ENCODE measurements at places on chromosomes 16 and 17.

DNA sequence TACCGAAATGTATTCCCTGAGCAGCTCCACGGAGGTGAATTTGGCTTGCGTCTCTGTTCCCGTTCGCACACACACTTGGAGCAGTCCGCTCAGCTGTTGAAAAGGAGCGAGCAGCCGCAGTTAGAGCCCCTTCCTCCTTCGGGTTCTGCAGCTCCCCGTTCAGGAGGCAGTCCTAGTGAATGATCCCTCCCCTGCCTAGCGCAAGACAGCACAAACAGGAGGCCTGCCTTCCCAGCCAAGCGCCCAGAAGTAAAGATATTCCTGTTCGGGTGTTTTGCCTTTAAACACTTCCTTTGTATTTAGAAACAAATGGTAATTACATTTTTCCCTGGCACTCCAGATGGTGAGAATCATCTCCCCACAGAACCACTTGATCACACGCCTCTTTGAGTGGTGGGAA, 64.7 kb downstream of the ABCC12 start:
- no peak for DNase-seq

GRCh38 chr16:85107083-85107482, 5.2 kb downstream of the CIBAR2 start:
- no peak for DNase-seq

DNA sequence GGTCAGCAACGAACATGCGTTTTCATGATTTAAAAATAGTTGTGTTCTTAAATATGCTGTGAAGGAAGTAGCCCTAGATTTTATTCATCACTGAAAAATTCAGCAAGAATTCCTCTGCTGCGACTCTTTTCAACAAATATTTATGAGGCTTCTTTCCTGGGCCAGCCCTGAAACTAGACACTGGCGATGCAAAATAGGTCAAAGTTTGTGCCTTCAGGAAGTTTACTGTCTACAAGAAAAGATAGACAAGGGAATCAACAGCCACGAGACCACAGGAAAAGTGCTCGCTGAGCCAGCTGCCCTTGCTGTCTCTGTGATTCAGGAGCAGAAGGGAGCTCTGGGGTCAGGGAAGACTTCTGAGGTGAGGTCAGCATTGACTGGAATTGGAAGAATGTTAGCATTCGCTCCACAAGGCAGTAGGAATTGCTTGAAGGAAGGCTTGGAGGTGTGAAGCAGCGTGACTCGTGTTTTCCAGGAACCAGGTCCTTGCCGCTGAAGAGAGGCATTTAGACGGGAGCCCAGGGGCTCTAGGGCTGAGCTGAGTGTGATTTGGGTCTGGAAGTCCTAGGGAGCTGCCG, 1.9 kb upstream of the RPL26 start:
- DNase-seq: no peak

GRCh38 chr17:80191192-80191591, 21.4 kb downstream of the CARD14 start:
- no peak for DNase-seq

DNA sequence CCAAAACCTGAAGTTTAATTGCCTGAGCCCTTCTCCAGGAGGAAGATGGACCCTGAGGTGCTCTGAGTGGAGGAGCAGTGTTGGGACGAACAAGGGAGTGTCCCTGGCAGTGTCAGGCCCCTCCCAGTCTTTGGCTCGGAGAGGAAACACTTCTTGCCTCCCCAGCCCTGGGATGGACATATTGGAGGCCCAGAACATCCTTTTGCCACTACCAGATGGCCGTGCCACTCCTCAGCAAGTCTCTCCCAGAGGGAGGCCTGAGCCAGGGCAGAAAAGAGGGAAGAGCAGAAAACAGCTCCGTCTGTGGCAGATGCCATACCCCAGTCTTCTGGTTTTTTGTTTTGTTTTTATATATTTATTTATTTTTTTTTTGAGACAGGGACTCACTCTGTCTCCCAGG, 91.5 kb upstream of the CRHR1 start:
- no peak for DNase-seq

DNA sequence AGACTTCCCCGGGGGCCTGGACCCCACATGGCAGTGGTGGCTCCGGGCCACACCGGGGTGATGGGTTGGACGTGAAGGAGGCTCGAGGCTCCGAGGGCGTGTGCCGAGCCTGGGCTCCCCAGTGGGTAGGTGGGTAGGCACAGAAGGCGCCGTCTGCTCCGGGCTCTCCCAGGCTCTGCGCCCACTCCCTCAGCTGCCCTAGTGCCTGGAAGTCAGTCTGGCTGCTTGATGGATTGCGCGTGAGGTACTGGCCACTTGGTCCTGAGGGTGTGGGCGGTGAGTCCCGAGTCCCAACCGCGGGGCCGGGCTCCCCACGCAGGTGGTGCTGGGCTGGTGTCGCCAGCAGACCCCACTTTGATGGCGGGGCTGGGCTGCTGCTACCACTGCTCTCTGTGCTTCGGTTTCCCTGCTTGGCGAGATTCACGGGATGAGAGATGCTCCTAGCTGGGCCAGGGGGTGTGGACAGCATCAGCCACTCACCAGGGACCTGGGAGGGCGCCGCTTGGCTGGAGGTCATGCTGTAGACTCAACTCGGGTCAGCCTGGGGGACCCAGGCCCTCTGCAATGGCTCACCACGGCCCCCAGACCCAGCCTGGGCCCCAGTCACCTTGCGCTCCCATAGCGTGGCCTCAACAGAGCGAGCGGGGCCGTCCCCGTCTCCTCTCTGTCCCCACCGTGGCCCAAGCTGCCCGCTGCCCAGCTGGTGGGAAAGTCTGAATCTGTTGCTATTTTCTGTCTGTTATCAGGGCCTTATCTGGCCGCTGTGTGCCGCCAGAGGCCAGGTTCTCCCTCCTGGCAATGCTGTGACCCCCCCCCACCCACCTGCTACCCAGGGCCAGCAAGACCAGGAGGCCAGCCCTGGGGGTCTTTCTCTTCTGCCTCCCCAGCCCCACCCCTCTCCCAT, 26.1 kb downstream of the ZFPM1 start:
- no peak for DNase-seq

DNA sequence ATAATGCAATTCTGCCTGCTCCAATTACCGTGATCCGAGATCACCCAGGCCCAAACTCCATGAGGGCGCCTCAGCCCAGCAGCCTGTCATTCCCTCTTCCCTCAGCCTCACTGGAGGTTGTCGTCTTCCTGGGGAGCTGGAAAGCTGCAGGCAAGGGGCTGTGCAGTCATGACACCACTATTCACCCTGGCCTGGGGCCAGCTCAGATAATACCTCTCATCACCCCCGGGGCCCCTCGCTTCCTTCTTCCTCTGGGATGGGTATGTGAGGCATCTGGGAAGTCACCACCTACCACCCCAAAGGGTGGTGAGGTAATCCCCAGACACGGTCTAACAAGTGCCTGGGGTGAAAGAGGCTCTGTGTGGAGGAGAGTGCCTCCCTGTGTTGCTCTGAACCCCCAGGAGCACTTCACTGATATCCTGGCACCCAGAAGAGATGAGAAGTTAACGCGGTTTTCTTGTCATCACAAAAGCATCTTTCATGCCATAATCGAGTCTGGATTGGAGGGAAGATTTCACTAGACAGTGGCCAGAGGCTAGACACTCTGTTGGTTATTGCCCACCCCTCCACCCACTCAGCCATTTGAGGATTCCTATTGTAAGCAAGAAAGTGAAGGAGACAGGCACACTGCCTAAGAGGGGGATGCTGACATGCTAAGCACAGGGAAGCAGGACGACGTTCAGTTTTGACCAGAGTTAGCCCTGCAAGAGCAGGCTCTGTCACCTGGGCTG, 18.4 kb downstream of the CFAP20 start:
- DNase-seq: no peak

GRCh38 chr17:80890196-80890920, 101.3 kb upstream of the CHMP6 start:
- peak; percentile 48 for DNase-seq

DNA sequence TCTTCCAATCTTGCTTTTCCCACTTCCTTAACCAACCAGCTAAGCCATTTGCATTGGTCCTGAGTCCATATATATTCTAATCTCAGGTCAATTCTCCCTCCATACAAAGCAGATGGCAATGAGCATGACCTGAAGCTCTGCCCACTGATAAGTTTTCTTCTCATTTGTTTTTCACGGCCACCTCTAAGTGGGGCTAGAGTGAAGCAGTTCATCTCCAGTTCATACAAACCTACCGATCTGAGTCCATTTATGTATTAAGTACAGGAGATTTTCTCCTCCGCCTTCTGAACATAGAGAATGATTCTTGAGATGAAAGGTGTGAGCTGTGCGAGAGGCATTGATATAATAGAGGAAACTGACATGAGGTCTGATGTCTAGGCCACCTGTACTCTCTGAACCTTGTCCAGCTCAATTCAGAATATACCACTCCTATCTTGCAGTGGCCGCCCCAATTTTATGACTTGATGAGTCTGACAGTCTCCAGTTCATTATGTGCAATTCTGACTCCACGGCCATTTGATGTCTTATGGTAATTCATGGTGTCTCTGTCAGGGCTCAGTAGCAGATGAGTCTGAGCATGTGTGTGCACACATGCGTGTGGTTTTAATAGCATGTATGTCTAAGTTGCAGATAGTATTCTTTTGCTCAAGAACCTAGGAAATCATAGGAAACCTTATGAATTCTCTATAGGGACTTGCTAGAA, 329.8 kb downstream of the PMP22 start:
- DNase-seq: no peak

DNA sequence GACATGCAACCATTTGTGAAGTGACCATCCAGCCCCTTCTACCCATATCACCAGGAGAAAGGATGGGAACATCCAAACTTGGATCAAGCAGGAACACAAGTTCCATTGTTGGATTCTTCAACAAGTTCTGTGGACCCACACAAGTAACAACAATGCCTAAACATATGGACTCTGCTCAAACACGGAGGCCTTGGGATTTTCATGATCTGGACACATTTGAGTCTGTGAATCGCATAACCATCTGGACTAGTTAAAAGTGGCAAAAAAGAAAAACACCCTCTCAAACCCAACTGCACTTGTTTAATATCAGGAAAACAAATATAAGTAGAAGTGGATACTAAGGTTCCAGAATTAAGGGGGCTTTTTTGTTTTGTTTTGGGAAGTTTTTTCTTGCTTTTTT, 70.8 kb downstream of the TOX3 start:
- no peak for DNase-seq

DNA sequence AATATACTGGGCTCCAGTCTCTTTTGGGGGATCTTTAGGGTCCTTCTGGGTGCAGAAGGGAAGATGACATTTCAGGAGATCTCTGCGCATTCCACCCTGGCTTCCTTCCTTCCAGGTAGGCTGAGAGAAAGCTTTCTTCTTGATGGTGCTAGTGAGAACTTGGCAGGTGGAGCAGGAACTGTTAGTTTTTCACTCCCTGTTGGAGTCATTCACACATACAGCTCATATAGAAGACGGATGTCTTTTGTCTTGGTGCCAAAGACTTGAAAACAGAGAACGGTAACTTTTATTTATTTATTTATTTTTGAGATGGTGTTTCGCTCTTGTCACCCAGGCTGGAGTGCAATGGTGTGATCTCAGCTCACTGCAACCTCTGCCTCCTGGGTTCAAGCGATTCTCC, 43.9 kb downstream of the PITPNC1 start:
- DNase-seq: no peak

GRCh38 chr17:61000911-61001310, 323.3 kb downstream of the BCAS3 start:
- DNase-seq: no peak

GRCh38 chr16:87227296-87227951, 89.8 kb downstream of the C16orf95 start:
- DNase-seq: no peak

GRCh38 chr16:88468275-88469129, 15.4 kb downstream of the ZFPM1 start:
- no peak for DNase-seq

DNA sequence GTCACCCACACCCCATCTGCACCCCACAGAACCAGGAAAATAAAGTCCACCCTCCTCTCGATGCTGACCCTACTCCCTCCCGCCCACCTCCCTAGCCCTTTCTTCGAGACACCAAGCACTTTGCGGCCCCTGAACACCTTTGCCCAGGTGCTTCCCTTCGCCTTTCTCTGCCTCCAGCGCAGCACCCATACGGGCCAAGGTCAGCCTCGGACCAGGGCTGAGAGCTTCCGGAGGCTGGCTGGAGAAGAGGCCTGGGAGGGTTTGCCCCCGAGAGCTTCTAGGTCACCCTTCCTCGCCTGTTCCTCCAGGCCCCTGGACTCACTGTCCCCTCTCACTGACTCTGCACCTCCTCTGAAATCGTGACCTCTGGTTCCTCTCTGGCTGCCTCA, 2.7 kb upstream of the NHERF2 start:
- DNase-seq: no peak

DNA sequence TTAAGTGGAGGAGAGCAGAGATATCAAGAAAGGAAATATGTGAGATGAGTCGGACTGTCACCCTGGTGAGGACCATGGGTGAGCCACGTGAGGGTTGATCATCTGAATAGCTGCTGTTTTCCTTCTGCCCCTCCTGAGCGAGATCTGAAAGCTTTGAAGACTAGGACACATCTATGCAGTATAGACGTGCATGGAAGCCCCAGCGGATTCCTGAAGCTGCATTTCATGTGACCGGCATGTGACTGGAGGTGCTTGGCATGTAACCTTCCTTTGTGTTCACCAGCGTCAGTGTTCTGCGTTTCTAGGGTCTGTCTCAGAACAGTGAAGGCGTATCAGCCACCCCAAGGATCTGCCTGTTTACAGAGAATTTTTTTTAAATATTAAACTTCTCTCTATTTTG, 75.1 kb downstream of the MSI2 start:
- no peak for DNase-seq

DNA sequence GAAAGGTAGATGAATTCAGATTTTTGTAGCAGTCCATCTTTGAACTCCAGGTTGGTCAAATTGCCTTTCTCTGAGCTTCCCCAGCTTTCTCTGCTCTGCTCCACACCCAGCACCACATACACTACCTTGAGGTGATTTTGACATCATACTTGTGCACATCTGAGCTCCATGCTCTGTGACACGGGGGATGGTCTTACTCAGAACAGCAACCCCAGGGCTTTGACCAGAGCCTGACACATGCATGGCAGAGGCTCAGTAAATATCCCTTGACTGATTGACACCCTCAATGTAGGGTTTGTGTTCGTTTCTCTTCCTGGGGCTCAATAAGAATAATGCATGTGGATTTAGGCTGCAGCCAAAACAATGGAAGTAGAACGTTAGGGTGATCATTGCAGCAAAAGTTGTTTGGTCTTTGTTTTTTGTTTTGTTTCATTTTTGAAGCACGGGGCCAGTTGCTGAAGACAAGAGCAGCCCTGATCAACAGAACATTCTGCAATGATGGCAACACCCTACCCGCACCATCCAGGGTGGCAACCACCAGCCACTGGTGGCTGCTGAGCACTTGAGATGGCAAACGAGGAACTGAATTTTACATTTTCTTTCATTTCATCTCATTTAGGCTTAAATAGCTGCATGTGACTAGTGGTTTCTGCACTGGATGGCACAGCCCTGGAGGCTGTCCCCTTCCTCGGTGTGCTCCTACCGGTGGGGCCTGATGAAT, 224.8 kb upstream of the TNRC6C start:
- DNase-seq: peak; percentile 7

GRCh38 chr16:17469741-17470181, 999 bp downstream of the XYLT1 start:
- DNase-seq: no peak
